ENCODE measurements at places on chromosomes 11 and 22.

GRCh38 chr11:111370902-111371578 is 8.0 kb downstream of the POU2AF1 start:
- DNase-seq: no peak

DNA sequence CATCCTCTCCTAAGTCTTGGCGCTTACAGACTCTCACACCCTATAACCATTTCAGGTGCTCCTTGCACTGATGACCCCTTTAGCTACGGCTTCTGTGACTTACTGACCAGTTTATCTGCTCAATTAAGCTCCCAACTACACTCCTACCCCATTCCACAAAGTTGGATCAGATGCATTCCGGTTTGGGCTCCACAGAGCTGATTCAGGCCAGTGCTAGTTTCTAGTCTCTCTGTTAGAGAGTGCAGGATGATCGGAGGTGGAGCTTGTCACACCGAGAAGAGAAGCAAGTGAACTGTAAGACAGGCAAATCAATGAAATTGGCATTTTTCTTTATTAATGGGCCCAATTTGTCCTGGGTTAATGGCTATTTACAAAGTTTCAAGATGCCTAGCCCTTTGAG is 436.8 kb upstream of the CADM1 start:
- no peak for DNase-seq

DNA sequence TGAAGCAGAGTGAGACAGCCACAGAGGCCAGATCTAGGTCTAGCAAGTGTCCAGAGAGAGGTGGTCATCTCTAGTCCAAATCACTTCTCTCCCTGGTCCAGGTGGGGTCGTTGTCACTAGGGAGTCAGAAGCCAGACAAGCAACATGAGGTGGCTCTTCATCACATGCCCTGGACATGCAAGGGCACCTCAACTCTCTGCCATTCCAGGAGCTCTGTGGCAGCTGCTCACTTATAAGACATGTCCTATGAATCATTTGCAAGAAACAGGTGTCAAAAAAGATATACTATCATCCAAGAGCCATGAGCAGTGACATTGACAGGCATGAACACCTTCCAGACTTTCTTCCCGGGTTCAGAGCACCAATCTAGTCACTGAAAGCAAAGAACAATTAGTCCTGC is 130.8 kb downstream of the GALNT18 start:
- no peak for DNase-seq

DNA sequence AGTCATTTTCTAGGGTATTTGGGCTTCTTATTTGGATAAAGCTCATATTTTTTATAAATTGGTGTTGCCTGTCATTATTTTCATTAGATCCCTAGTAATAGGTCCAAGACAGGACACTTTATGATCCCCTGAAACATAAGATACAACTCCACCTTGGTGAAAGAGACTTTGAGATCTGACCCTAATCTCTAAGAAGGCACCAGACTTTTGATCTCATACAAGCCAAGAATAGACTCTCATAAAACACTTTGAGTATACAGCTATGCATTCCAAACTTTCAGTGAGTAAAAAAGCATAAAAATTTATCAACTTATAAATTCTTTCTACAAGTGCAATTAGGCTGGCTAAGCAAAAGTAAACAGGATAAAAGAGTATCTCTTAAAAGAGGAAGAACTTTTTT is 451.2 kb downstream of the MN1 start:
- no peak for DNase-seq

- DNase-seq: no peak
Measured at GRCh38 chr11:66950112-66950535, 8.1 kb downstream of the PC start.

GRCh38 chr11:68297052-68297378 is 15.4 kb upstream of the LRP5 start:
- no peak for DNase-seq

GRCh38 chr11:60900673-60901404 is 5.5 kb downstream of the PRPF19 start:
- DNase-seq: no peak

DNA sequence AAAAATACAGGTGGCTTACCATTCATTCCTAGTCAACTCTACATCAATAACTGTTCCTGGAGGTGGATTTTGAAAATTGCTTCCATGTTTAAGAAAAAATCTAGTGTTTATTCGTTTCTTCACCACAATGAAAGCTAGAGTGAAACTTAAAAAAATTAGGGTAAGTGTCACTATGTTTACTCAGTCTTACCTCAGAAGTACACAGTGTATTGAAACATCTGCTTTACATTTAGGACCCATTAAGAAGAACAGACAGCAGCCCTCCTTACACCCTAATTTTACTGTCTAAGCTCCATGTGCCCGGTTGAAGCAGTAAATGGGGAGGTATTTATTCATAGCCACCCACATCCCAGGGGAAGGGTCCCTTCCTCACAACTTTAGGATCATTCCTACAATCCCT is 51.4 kb downstream of the PIWIL3 start:
- DNase-seq: no peak

DNA sequence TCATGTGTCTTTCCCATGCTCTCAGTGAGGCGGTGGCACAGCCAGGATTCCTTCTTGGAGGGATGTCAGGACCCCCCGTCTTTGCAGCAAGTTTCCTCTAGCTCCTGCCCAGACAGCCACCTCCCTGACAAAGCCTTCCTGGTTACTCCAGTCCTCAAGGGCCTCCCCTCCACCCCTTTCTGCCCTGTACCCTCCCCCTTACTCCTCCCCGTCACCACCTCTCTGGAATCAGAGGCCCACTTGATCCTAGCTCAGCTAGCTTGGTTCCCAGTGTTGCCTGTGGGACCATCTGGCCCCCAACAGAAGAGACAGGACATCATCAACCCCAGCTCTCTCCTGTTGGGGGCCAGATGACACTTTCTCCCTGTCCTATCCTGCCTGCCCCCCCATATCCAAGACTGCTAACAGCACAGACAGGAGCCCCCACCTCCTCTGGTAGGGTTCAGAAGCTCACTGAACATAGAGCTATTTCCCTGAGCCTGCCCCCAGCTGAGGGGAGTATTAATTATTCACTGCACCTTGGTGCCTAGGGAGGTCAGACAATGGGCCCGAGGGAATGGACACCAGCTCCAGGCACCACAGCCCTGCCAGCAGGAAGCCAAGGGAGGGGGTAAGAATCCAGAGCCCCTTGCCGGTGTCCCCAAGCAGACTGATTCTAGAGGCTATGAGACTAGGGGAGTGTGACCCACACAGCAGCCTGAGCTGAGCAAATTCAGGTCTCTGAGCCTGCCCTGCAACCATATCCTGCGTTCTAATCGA is 3.3 kb downstream of the GDPD5 start:
- DNase-seq: no peak
